Mesothelial cell of epicardium (in vitro differentiated cells): ENCODE measurements at places on chromosomes 6 and 20. TPM values are rescaled to one million over a fixed set of nuclear protein-coding genes. Genes with fewer than 3 reads are reported as not detected.

DNA sequence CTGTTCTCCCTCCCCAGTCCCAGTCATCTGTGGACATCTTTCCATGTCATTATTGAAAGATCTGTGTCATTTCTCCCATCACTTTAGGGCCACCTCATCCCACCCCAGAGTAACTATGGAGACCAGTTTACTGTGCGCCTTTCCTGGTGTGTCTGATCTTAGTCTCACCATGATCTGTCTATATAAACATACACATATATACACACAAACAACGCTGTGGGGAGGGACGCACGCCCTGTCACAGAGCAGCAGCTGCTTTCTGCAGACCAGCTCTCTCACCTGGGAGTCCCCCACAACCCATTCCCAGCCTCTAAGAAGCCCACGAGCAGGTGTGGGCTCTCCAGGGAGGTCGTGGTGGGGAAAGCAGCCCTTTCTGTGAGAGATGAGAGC is 68.1 kb upstream of the TOX2 start:
- H3K4me1 ChIP-seq = no peaks in the 10 kb centered on the region
- H3K27ac ChIP-seq = no peak overlapping the region
- no peak for DNase-seq
- no peaks in the 10 kb centered on the region for H3K36me3 ChIP-seq

DNA sequence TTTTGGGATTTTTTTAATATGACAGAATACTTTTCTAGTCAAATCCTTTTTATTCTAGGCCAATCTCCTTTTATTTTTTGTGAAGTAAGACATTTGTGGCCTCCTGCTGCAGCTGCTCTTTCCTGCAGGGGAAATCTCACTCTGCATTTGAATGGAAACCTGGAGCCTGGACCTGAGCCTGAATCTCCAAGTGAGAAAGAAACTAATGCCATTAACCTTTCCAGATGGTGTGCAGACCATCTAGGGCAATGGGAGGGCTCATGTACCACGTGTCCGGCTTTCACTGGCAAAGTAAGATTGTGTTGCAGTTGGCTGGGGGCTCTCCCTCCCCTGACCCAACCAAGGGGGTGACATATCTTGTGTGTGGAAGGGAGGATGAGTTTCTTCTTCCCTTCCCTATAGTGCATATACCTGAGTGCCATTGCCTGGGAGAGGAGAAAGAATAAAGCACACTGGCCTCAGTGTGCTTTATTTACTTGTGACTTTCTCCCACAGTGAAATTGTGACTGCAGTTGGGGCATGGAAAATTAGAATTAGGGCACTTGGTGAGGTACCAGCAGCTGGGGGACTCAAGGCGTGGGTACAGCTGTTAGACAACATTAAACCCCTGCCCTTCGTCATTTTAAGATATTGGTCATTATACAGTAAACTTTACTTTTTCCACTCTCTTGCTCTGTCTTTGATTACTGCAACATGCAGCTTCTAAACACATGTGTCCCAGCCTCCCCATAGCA is 159.8 kb upstream of the RIN2 start:
- no peak for DNase-seq
- no peak overlapping the region for H3K4me3 ChIP-seq
- H3K36me3 ChIP-seq = no peaks in the 10 kb centered on the region
- no peaks in the 10 kb centered on the region for H3K4me1 ChIP-seq
- H3K27me3 ChIP-seq = peaks cover 21% of the 10 kb centered on the region
- no peak overlapping the region for H3K27ac ChIP-seq

GRCh38 chr6:71259888-71260604 is 28.6 kb upstream of the OGFRL1 start:
- no peaks in the 10 kb centered on the region for H3K4me1 ChIP-seq
- no peak for DNase-seq
- no peak overlapping the region for H3K27ac ChIP-seq
- peaks cover 4% of the 10 kb centered on the region for H3K36me3 ChIP-seq
- no peaks in the 10 kb centered on the region for H3K27me3 ChIP-seq

GRCh38 chr6:116314878-116315277 is 35.1 kb upstream of the TSPYL1 start:
- no peaks in the 10 kb centered on the region for H3K27me3 ChIP-seq
- DNase-seq = no peak
- H3K27ac ChIP-seq = no peak overlapping the region
- H3K36me3 ChIP-seq = peaks cover 7% of the 10 kb centered on the region

DNA sequence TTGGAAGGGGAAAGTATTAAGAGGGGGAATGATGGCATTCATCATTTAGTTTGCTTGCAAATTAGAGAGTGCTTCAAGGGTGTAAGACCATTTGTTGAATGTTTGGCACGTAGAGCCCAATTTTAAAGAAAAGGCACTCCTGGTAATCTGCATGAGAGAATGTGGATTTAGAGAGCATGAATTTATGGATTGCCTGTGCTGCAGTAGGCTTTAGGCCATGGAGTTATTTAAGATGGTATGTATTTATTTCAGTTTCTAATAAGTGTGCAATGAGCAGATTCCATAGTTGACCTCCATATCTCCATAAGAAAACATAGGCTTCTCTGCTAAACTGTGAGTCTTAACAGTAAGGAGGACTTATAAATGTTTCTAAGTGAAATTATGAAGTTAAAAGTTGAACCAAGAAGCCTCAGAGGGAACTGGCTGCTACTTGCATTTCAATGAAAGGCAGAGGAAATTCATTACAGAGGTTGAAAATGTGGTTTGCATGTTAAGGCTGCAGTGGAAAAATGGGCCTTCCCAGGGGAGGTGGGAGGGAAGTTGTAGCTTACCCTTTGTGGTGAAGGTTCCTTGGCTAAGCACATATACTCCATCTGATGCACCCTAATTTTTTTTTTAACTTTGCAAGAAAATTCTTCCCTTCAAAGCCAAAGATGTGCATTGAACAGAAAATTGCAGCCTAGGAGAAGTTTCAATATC is 134.2 kb downstream of the CARMIL1 start:
- H3K27ac ChIP-seq = peak overlapping the region; percentile 30
- H3K36me3 ChIP-seq = no peaks in the 10 kb centered on the region
- no peak overlapping the region for H3K4me3 ChIP-seq
- no peaks in the 10 kb centered on the region for H3K27me3 ChIP-seq
- no peak for DNase-seq
- peaks cover 50% of the 10 kb centered on the region for H3K4me1 ChIP-seq

DNA sequence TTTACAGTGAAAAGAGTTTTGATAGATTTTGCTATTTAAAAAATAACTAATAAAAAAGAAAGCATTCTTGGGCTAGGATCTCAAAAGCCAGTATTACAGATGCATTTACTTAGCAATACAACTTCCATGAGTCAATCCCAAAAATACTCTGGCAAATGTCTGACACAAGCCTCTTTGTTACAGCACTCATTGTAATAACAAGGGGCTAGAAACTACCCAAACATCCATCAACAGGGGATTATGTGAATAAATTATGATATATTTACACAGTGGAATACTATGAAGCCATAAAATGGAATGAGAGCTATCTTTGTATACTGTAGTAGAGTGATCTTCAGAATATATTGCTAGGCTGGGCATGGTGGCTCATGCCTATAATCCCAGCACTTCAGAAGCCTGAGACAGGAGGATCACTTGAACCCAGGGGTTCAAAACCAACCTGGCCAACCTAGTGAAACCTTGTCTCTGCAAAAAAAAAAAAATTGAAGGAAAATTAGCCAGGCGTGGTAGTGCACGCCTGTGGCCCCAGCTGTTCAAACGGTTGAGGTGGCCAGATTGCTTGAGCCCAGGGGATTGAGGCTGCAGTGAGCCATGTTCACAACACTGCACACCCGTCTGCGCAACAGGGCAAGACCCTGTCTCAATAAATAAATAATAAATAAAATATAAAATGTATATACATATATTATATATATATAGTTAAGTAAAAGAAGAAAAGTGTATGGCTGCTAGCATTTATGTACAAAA is 34.7 kb upstream of the TOP1 start:
- H3K4me1 ChIP-seq = peaks cover 15% of the 10 kb centered on the region
- DNase-seq = no peak
- no peak overlapping the region for H3K27ac ChIP-seq

DNA sequence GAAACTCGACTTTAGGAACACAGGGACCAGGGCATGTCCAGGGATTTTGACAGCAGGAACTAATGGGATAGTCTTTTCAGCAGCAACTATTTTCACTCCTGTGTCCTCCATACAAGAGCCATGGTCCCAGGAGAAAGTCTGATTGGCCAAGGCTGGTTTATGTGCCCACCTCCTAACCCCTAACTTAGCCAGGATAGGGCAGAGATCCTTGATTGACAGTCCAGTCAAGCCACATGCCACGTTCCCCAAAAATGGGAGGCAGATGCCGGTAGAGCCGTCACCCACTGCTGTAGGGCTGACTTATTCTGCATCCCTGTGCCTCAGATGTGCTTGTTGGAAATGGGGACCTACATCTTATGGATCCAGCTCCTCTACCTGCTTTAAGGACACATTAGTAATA is 22.3 kb downstream of the SLC2A10 start:
- H3K36me3 ChIP-seq = peaks cover 37% of the 10 kb centered on the region
- no peak for DNase-seq
- no peak overlapping the region for H3K4me3 ChIP-seq
- no peaks in the 10 kb centered on the region for H3K27me3 ChIP-seq
- H3K4me1 ChIP-seq = no peaks in the 10 kb centered on the region
- H3K27ac ChIP-seq = no peak overlapping the region

- H3K4me1 ChIP-seq = peaks cover 35% of the 10 kb centered on the region
- no peak for DNase-seq
- H3K27ac ChIP-seq = no peak overlapping the region
- H3K27me3 ChIP-seq = no peaks in the 10 kb centered on the region
These were observed 89.7 kb downstream of the ATXN1 start for GRCh38 chr6:16671302-16672289.

- no peak overlapping the region for H3K4me3 ChIP-seq
- no peaks in the 10 kb centered on the region for H3K36me3 ChIP-seq
- no peak for DNase-seq
- peaks cover 76% of the 10 kb centered on the region for H3K27me3 ChIP-seq
- no peaks in the 10 kb centered on the region for H3K4me1 ChIP-seq
These were observed 3.4 kb downstream of the MYT1 start for GRCh38 chr20:64167676-64168075.

DNA sequence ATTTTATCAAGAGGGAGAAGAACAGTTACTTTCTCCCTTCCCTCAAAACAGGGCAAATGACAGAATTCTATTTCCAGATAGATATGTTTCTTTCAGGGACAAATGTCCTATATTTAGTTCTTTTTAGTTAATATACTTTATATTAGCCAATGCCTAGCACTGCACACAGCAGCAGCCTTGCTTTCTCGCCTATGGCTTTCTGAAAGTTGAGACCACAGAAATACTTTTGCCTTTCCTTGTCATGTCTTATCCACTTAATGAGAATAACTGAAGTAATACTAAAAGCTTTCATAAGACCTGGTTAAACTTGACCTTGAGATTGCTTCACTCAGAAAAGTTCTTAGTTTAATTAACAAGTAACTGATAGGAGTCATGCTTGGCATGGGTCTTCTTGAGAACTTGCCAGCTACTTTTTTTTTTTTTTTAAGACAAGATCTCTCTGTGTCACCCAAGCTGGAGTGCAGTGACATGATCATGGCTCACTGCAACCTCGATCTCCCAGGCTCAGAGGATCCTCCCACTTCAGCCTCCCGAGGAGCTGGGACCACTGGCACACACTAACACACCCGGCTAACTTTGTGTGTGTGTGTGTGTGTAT is 159.3 kb downstream of the CDKAL1 start:
- H3K4me3 ChIP-seq = no peak overlapping the region
- no peak for DNase-seq
- peaks cover 31% of the 10 kb centered on the region for H3K4me1 ChIP-seq
- H3K27me3 ChIP-seq = no peaks in the 10 kb centered on the region
- no peak overlapping the region for H3K27ac ChIP-seq

GRCh38 chr20:63174309-63175037 is 41.5 kb downstream of the YTHDF1 start:
- DNase-seq = no peak
- peaks cover 81% of the 10 kb centered on the region for H3K27me3 ChIP-seq
- H3K4me3 ChIP-seq = no peak overlapping the region

DNA sequence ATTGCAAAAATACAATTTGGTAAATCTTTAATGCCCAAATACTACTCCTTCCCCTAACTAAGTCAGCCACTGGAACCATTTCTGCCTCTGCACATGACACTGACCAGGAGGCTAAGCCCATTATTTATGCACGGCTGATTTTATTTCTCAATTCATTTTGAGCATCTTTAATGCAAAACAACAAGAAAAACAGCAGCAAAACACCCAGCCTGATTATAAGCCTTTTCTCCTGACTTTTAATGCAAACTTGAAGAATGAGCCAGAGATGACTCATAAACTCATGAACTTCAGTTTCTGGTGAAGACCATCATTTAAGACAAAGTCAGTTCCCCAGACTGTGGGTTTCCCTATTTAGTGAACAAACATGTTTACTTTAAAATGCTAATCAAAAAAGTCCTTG is 51.6 kb downstream of the CYP24A1 start:
- H3K4me3 ChIP-seq = no peak overlapping the region
- no peak for DNase-seq
- H3K27me3 ChIP-seq = no peaks in the 10 kb centered on the region
- peak overlapping the region; percentile 92 for H3K27ac ChIP-seq
- peaks cover 26% of the 10 kb centered on the region for H3K4me1 ChIP-seq

GRCh38 chr6:157830354-157831017 is 7.4 kb downstream of the SNX9 start:
- H3K27me3 ChIP-seq = no peaks in the 10 kb centered on the region
- peak overlapping the region; percentile 3 for H3K27ac ChIP-seq
- H3K4me1 ChIP-seq = peaks cover 43% of the 10 kb centered on the region
- H3K36me3 ChIP-seq = peaks cover 15% of the 10 kb centered on the region
- no peak overlapping the region for H3K4me3 ChIP-seq

GRCh38 chr20:46642265-46642968 is 8.8 kb downstream of the SLC13A3 start:
- DNase-seq = no peak
- no peak overlapping the region for H3K4me3 ChIP-seq
- no peaks in the 10 kb centered on the region for H3K4me1 ChIP-seq
- no peak overlapping the region for H3K27ac ChIP-seq

GRCh38 chr6:146868671-146869209 is 270.0 kb downstream of the ADGB start:
- no peaks in the 10 kb centered on the region for H3K36me3 ChIP-seq
- DNase-seq = no peak
- H3K27ac ChIP-seq = no peak overlapping the region
- no peak overlapping the region for H3K4me3 ChIP-seq
- peaks cover 33% of the 10 kb centered on the region for H3K4me1 ChIP-seq

Gene CST3
- 127 to 138 TPM (median 130 TPM) in 3 replicates for total RNA-seq

Gene CALHM5
- total RNA-seq = 1.4 to 1.7 TPM (median 1.6 TPM) in 3 replicates

Gene CD40
- 3.8 to 5.0 TPM (median 4.3 TPM) in 3 replicates for total RNA-seq

Gene ADGRB3
- total RNA-seq = 13.9 to 14.9 TPM (median 14.8 TPM) in 3 replicates

Gene COX7A2
- 232 to 260 TPM (median 245 TPM) in 3 replicates for total RNA-seq

Gene ACTL10
- 0.63 to 0.86 TPM (median 0.66 TPM) in 3 replicates for total RNA-seq

Gene ASIP
- total RNA-seq = not detected in 3 replicates

Gene GHRH
- not detected in 3 replicates for total RNA-seq

Gene KCNK5
- total RNA-seq = 2.5 to 2.9 TPM (median 2.7 TPM) in 3 replicates

Gene MAP7
- 15.1 to 15.5 TPM (median 15.5 TPM) in 3 replicates for total RNA-seq

Gene RAMACL
- 0.69 to 1.00 TPM (median 0.79 TPM) in 3 replicates for total RNA-seq

Gene GTSF1L
- not detected in 3 replicates for total RNA-seq

Gene OOEP
- total RNA-seq = not detected in 3 replicates
